ENCODE measurements at places on chromosomes 13 and 19. TPM values are rescaled to one million over a fixed set of nuclear protein-coding genes. Genes with fewer than 3 reads are reported as not detected.

The SGCG gene
- 10.3 TPM for total RNA-seq

The ZNF586 gene
- total RNA-seq, result 19.4 TPM

The CGB2 gene
- not detected for total RNA-seq

The ATP1A3 gene
- total RNA-seq, result not detected

The CCNA1 gene
- total RNA-seq, result not detected

The GPR18 gene
- total RNA-seq, result 0.51 TPM

The MAP4K1 gene
- total RNA-seq, result 5.7 TPM

The CEACAM4 gene
- total RNA-seq, result 1.9 TPM

The OR7D2 gene
- total RNA-seq, result not detected

The SIAH3 gene
- total RNA-seq, result not detected

The KIR3DL2 gene
- total RNA-seq, result not detected

The ZNF780A gene
- total RNA-seq, result 14.5 TPM

The EFNA2 gene
- total RNA-seq, result not detected

The ATP7B gene
- total RNA-seq, result 6.8 TPM

The RB1 gene
- 35.0 TPM for total RNA-seq

The APOC4 gene
- total RNA-seq, result not detected

The RNF17 gene
- 0.75 TPM for total RNA-seq

The PTH2 gene
- not detected for total RNA-seq

Data from subcutaneous adipose tissue (tissue), 4 donors.